ENCODE measurements at places on chromosomes 16 and 17.

- no peak for DNase-seq
Observed at GRCh38 chr17:46045639-46046038, 46.6 kb downstream of the STH start.

DNA sequence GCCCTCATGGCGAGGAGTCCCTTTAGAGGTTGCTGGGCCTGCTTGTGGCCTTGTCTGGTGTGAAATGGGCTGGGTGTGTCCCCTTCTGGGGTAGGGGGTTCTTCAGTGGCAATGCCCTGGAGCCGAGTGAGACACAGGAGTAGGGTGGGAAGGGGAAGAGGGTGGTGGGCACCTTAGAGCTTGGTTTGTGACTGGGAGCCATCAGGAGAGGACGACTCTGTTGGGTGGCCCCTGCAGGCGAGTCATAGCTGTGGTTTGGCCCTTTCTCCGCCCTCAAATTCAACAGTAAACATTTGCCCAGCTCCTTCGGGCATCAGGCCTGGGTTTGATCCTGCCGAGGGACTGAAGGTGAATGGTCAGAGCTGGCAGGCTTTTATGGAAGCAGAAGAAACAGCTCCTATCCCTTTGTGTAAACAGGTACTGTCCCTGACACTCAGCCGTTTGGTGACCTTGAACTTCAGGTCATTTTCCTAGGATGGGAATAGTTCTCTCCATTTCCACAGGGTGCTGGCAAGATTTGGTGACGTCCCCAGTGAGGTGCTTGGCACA, 2.9 kb downstream of the E4F1 start:
- DNase-seq, result no peak

GRCh38 chr16:56635441-56635967, 3.0 kb upstream of the MT1A start:
- DNase-seq, result no peak

- peak; percentile 76 for DNase-seq
Observed at GRCh38 chr17:14790521-14790920, 474.6 kb downstream of the PMP22 start.

DNA sequence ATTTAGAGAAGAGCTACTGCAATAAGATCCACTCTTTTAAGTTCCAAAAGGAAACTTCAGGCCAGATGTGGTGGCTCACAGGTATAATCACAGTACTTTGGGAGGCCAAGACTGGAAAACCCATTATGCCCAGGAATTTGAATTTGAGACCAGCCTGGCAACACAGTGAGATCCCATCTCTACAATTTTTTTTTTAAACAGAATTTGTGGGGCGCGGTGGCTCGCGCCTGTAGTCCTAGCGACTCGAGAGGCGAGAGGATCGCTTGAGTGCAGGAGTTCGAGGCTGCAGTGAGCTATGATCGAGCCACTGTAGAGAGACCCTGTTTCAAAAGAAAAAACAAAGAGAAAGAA, 793 bp downstream of the COG7 start:
- no peak for DNase-seq

- DNase-seq, result peak; percentile 82
Observed at GRCh38 chr16:83682116-83682867, 125.5 kb upstream of the HSBP1 start.

DNA sequence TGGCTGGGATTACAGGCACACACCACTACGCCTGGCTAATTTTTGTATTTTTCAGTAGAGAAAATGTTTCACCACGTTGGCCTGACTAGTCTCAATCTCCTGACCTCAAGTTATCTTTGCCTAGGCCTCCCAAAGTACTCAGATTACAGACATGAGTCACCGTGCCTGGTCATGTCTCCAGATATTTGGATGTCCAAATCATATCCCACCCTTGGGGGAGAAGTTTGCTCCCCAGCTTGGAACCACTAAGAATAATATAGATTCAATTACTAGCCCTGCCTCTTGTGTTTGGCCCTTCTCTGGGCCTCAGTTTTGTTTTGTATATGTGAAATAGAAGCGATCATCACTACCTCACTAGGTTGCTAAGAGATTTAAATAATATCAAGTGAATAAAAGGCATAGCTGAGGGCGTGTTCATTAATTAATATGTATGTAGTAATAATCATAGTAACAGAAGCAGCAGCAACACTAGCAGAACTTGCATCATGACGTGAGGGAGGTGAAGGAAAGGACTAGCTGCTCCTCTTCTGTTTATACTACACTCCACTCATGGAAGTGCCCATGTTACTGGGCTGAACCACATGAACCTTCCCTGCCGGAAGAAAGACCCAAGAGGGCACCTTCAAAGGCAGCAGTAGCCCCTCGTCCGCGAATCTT, 253.6 kb upstream of the XYLT1 start:
- DNase-seq, result peak; percentile 78

DNA sequence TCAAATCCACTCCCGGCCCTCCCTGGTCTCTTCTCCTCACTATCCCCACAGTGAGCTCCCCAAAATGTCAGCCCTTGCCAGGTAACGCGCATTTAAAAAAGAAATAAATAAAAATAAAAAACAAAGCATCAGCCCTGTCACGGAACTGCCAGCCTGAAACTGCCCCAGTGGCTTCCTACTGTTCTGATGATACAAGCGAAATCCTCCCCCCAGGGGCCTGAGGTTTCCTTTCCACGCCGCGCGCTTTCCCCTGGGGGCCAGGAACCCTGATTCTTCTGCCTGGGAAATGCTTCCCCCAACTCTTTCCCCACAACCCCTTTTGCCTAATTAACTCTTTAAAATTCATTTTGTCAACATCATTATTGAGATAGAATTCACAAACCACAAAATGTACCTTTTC, 12.2 kb upstream of the RPH3AL start:
- DNase-seq, result no peak

DNA sequence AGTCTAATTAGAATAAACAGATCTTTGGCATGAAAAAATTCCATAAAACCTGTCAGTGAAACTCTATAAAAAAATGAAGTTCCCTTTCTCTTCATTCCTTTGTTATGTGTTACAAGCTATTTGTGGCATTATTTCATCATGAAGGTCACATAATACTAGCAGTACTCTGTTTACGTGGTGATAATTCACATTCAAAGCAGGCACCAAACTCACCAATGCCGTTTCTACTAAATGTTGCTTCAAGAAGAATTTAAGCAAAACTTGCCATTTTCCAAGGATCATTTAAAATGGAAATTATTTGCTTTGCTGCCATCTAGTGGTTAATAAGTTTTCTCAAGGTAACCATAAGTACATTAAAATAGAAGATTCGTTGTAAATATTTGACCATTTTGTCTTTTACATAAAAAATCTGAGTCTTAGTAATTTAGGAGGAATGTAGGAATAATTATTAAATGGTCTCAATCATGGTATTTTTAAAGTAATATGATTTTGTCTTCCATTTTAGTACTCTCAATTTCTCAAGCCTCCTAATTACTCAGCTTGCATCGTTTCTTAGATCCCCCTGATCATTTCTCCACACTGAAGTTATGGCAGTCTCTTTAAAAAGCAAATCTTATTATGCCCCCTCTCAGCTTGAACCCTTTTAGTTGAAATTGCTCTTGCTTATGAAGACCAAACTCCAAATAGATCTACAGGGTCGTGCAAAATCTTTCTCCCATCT, 80.8 kb downstream of the OMG start:
- peak; percentile 87 for DNase-seq

DNA sequence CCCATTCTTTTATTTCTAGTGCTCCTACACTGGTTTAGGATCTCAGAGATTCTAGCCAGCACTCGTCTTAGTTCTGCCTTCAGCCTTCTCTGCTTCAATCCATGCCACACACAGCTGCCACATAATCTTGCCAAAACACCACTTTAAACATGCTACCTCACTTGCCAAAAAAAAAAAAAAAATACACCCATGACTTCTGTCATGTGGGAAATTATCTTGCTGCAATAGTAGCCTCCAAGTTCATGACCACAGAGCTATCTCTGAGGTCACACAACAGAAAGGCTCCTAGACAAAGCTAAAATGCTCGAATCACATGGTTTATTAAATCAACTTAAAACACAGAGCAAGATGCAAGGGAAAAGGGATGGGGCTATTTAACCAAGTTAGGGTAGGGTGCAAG, 18.1 kb downstream of the FZD2 start:
- DNase-seq, result no peak

GRCh38 chr16:66227766-66228530, 138.5 kb upstream of the CDH5 start:
- no peak for DNase-seq

- no peak for DNase-seq
Observed at GRCh38 chr16:69309316-69309715, 1.8 kb upstream of the VPS4A start.

- DNase-seq, result no peak
Observed at GRCh38 chr17:75542229-75542628, 16.7 kb downstream of the LLGL2 start.

GRCh38 chr17:34024806-34025551, 230.1 kb upstream of the CCL2 start:
- no peak for DNase-seq

DNA sequence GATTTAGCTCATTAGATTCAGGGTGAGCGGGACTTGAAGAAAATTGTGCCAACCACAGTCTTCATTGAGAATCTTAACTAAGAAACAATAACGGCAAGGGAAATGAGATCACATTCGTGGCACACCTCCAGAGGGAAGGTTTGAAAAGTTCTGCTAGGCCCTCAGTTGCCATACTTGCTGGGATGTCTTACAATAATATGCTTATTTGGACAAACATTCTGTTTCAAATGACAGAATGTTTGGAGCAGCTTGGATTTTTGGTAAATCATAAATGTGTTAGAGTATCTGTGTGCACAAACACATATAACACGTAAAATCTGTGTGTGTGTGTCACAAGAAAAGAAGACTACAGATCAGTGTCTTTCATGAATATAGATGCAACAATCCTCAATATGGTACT, 24.6 kb upstream of the TEKT3 start:
- no peak for DNase-seq

DNA sequence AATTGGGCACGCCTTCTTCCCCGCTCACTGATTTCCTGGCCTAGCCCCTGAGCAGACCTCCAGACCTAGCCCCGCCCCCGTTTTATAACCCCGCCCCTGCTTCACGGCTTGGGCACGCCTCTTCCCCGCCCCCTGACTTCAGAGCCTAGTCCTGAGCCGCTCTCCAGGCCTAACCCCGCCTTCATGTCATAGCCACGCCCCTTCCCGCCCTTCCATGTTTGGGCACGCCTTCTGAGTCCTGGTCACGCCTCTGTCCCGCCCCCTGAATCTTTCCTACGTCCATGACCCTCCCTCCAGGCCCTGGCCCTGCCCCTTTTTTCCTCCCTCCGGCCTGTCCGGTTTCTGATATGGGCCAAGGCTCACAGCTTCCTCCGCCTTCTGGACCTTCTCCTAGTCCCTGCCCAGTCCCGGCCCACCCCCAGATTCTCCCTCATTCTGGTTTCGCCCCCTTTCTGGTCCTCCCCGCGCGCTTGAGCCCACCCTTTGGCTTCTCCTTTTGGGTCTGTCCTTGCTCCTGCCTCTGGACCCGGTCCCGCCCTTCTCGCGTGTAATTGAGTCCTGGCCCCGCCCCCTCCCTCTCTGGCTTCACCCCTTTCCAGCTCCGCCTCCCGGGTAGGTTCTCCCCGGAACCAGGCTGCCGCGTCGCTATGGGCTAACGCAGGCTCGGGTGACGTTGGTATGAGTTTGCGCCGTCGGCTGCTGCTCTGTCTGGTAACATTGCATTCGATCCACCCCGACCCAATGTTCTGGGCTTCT, 15.1 kb upstream of the EEF2K start:
- peak; percentile 99 for DNase-seq

GRCh38 chr16:7315813-7316212, 16.8 kb upstream of the RBFOX1 start:
- no peak for DNase-seq

- no peak for DNase-seq
Observed at GRCh38 chr17:48121923-48122664, 14.5 kb downstream of the SNX11 start.

- no peak for DNase-seq
Observed at GRCh38 chr17:38613981-38614779, 8.4 kb upstream of the SRCIN1 start.

GRCh38 chr16:10868596-10869469, 8.2 kb upstream of the CIITA start:
- no peak for DNase-seq

DNA sequence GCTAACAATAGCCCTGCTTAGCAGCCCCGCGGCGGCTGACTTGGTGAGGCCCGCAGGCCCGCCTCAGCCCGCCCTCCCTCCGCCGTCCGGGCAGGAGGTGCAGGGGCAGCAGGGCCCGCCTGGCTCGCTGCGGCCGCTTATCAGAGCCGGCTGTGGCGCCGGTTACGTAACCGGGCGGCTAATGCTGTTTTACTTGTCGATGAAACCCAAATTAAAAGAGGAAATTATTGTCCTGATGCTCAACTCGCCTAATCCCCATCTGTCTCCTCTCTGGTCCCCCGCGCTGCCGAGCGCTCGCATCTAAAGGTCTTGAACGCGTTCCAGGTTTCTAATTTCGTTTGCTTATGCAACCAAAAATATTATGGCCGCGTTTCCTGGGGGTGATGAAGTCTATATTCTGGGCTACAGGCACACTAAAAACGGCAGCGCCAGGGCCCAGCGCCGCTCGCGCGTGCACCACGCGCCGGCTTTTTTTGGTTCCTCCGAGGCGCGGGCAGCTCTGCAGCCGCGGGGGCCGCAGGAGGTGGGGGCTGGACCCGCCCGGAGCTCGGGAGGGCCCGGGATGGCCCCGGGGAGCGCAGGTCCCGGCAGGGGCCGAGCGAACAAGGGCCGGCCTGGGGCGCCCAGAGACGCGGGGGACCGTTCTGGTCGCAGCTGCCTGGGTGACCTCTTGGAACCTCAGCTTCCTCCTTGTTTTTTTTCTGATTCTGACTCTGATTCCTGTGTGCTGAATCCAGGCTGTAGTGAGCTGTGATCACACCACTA, 65.2 kb upstream of the TOB1 start:
- peak; percentile 79 for DNase-seq

- DNase-seq, result no peak
Observed at GRCh38 chr17:76063875-76064546, 8.3 kb downstream of the SRP68 start.

DNA sequence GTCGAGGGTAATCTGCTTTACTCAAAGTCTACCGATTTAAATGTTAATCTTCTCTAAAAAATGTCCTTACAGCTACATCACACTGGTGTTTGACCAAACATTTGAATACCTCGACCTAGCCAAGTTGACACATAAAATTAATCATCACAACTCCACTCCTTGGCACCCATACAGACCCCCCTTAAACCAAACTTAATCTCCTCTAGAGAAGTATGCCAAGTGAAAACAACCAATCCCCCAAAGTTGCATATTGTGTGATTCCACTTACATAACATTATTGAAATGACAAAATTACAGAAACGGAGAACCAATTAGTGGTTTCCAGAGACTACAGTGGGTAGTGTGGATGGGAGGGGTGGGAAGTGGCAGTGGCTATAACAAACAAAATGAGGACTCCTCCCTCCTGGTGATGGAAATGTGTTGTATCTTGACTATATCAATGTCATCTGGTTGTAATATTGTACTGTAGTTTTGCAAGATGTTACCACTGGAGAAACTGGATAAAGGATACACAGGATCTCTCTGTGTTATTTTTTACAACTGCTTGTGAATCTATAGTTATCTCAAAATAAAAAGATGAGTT, 39.4 kb downstream of the CAPNS2 start:
- DNase-seq, result peak; percentile 26

- no peak for DNase-seq
Observed at GRCh38 chr16:48596326-48596725, 13.7 kb downstream of the N4BP1 start.

All from fibroblast of skin of right quadriceps (primary cell).